ENCODE measurements at places on chromosomes 6 and 20.

- no peak for DNase-seq
Measured at GRCh38 chr6:143564484-143565017, 53.0 kb upstream of the FUCA2 start.

GRCh38 chr6:74249658-74250057 is 553.7 kb downstream of the CD109 start:
- DNase-seq, result peak; percentile 74

- DNase-seq, result no peak
Measured at GRCh38 chr20:40010483-40010882, 678.6 kb downstream of the MAFB start.

DNA sequence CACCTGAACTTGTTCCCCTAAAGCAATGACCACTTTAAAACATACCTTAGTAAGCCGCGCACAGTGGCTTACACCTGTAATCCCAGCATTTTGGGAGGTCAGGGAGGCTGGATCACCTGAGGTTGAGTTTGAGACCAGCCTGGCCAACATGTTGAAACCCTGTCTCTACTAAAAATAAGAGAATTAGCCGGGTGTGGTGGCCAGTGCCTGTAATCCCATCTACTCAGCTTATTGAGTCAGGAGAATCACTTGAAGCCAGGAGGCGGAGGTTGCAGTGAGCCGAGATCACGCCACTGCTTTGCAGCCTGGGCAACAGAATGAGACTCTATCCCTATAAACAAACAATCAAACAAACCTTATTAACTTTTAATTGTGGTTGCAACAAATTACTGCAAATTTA is 1.6 kb upstream of the RAET1E start:
- DNase-seq, result no peak

DNA sequence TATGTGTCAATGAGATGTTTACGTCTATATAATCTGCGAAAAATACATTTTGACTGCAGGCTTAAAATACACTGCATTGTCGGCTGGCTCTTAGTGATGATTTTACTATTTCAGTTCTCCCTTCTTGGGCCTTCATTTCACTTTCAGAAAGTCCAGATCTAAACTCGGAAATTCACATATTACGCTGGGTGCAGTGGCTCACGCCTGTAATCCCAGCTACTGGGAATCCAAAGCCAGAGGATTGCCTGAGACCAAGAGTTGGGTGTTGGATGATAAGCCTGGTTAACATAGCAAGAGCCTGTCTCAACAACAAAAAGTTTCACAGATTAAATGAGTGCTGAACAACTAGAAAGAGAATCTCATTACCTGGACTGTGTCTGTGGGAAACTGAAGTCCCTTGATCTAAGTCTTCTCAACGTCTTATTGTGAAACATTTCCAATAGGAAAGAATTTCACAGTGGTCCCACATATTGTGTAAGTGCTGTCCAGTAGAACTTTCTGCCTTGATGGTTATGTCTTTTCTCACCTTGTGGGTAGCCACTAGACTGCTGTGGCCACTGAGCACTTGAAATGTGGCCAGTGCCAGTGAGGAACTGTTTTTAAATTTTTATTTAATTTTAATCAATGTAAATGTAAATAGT is 1.9 kb downstream of the GINM1 start:
- no peak for DNase-seq

- no peak for DNase-seq
Measured at GRCh38 chr6:12296604-12297003, 6.4 kb downstream of the EDN1 start.

DNA sequence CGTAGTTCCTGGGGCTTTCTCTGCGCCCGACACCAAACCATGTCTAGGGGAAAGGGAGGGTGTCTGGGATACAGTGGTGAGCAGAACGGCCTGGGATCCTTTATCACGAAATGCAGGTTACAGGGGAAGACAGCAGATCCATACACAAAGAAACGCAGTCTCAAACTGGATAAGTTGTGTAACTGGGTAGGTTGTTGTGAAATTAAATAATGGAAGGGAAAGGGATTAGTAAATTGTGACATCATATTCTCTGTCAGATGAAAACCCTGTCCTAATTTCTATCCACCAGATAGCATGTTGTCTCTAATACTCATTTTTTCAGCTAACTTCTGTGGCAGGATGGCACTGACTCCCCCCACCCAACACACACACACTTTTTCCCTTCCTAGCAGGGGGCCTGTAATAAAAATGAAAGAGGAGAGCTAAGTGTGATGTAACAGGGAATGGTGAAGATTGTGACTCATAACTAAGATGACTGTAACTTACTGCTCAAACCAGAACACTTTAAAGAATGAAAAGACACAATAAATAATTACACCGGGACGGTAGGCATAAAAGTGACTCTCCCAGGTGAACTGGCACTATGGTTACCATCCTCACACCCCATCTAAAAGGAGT is 769 bp upstream of the TRPC4AP start:
- no peak for DNase-seq

- DNase-seq, result no peak
Measured at GRCh38 chr20:63711085-63711645, 3.3 kb downstream of the ZGPAT start.

- no peak for DNase-seq
Measured at GRCh38 chr6:138161338-138162110, at the start of gene ARFGEF3. Gene ARFGEF3, plus strand, starts transcription at chr6:138161939. Its CDS starts 148 bp downstream, at chr6:138162087.

DNA sequence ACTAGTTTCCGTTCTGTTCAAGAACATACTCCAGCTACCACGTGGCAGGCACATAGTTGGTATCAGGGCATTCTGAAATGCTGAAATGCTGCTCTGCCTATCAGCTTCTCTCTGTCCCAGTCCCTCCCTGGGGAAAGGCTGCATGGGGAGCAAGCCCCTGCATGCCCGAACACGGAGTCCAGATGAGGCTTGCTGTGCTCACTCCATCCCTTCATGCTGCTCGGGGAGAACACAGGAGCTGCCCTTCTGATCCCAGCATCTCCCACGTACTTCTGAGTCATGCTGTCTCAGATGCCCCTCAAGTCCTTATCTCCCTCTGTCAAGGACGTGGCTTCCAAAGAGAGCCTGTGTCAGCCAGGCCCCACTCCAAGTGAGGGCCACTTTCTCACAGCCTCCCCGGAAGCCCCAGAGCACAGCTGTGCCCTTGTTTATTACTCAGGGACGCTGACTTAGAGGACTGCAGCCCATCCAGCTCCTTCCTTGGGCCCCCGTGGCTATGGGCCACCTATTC is 29.4 kb downstream of the THBS2 start:
- DNase-seq, result peak; percentile 47

DNA sequence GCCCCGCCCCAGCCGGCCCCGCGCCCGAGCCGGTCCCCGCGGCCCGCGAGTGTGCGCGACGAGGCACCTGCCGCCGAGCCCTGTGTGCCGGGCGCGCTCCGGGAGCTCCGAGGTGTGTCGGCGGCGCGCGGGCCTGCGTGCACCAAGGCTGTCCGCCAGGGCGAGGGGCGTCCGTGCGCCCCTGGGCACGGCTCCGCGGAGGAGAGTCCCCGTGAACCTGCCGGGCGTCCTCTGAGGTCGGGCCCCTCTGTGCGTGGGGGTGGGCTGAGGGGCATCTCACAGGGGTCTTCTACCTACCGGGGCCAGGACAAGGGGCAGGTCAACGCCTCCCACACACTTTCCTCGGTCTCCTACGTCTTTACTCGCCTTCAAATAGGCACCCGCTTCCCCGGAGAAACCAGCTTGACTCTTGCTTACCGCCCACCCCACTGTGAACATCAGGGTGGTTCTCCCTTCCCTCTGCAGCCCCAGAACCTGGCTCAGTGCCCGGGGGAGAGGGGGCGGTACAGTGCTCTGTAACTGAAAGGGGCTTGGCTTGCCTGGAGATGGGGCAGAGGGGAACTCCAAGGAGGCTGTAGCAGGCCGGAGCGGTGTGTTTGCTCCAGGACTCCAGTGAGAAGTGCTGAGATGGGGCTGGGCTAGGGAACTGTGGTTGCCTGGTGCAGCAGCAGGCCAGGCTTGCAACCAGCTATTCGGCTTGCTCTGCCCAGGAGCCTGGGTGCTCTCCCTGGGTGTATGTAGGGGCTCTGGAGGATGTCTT is at the start of gene SAMD10:
Gene SAMD10 (minus strand): TSS at position 86 of the 760 bp plus-strand sequence. CDS start 175 bp downstream, outside the sequence.
- DNase-seq, result no peak

DNA sequence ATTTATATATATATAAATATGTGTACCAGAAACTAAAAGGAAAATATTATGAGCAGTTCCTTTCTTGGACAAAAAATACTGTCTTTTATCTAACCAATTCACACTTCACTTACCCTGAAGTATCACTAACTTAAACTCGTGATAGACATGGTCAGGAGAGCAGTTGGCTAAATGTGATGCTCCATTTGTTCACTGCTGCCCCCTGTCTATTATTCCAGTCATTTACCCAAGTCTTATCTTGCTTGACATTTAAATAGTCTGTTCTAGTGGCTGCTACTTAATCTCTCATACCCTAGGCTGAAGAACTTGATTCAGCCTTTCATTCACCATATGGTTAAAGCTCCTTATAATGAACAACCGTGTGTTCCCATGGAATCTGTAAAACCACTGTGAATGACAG is 789.6 kb upstream of the EYS start:
- DNase-seq, result no peak

DNA sequence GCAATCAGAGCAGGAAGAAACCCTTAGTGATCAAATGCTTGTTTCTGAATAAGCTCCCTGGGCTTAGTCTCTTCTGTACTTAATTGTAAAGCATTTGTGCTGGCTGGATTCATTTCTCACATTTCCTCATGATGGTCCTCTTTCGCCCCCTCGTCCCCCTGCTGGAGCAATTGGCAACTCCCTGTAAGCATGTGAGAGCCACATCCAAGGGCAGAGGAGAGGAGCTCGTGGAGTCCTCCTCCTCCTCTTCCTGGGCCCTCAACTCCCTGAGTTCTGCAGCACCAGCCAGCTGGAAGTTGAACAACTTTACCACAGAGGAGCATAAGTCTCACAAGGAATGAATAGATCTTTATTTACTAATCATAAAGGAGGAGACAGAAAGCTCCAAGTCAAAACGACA is 12.6 kb downstream of the ANKEF1 start:
- no peak for DNase-seq

DNA sequence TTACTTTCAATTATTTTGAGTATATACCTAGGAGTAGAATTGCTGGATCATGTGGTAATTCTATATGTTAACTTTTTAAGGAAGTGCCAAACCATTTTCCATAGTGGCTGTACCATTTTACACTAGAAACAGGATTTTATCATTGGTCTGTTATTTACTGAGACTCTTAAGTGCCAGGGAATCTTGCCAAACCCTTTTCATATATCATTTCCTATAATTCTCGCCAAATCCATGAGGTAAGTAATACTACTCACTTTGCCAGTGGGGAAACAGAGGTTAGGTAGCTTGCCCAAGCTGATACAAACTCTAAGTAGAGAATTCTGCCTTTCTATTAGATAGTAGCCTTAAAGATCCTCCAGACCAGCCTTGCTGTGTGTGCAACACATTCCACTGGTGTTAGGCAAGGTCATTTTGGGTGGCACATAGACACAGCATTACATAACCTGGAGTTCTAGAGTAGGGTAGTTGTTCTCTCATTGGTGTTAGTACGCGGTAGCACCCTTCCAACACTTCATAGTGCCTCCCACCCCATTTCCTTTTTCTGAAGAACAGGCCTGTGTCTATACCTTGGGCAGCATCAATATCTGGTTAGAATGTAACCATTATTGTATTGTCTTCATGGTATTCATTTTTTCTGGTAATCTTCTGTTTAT is 65.5 kb downstream of the ARID1B start:
- no peak for DNase-seq

- peak; percentile 56 for DNase-seq
Measured at GRCh38 chr6:52512199-52512598, 64.7 kb downstream of the TRAM2 start.

GRCh38 chr20:13644010-13644409 is 5.3 kb upstream of the TASP1 start:
- no peak for DNase-seq

- DNase-seq, result peak; percentile 13
Measured at GRCh38 chr6:138647006-138647405, 126.6 kb upstream of the CCDC28A start.

- DNase-seq, result no peak
Measured at GRCh38 chr6:39714802-39715201, 10.4 kb downstream of the KIF6 start.

DNA sequence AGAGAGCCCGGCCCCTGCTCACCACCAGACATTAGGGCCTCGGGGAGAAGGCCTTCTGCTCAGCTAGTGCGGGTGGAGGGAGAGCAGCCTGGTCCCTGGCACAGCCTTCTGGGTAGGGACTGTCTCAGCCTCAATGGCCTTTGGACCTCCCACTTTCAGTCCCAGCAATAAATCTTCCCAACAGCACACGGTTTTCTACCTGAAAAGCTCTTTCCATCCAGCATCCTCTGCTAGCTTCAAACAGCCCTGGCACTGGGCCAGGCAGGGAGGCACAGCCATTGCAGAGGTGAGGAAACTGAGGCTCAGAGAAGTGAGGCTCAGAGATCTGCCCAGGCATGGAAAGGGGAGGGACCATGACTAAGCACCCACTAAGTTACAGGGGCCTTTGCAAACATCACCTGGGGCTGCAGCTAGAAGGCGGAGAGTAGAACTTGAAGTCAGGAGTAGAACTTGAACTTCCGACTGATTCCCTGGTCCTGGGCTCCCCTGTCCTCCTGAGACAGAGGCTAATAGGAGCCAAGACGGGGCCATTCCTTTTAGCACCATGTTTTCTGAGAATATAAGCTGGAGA is 43.9 kb upstream of the NOL4L start:
- DNase-seq, result no peak

DNA sequence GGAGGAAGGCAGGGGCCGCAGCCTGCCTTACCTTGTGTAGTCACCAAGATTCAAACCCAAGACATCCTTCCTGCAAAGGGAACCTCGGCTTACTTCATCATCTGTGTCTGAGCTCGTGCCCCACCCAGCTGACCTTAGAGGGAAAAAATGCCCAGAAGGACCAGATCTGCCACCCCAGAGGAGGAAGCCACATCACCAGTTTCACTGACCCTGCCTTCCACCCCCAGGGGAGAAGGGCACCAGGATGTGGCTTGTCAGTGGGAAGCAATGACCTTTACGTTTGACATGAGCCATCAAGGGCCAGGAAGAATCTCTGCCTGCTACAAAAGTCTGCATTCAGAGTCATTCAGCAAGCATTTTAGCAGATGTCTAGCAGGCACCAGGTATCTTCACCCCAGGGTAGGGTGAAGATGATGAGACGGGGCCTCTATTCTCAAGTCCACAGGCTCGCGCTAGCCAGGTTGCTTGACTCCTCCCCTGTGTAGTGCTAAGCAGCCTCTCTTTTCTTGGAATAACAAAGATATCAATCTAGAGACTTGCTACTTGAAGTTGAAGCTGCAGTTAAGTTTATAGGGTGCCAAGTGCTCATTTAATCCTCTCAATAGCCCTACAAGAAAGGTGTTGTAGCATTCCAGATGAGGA is 28.1 kb downstream of the HM13 start:
- no peak for DNase-seq

GRCh38 chr6:36650848-36651478 is 27.6 kb upstream of the CDKN1A start:
- DNase-seq, result no peak

DNA sequence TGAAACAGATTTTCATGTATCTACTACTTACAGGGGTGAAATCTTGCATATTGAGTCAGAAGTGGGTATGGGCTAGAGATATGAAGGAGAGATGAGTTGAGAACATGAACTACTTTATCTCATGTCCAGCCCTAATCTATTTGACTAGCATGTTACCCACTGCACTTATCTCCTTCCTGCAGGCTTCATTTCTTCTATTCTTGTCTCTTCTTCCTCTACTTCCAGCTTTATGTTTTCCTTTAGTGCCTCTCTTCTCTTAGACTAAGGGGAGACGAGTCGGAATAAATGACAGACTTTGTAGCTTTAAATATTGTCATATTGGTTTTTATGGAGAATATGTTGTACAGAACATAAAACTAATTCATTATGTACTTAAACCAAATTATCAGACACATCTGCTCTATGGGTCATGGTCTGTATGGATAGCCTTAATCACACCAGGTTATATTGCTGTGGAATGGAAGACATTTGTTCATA is 5.3 kb downstream of the RAB32 start:
- DNase-seq, result no peak

- no peak for DNase-seq
Measured at GRCh38 chr6:57222743-57223077, 603 bp upstream of the RAB23 start.

Measured in AG04450 (cell line).